ENCODE measurements at places on chromosomes 2 and 18. TPM values are rescaled to one million over a fixed set of nuclear protein-coding genes. Genes with fewer than 3 reads are reported as not detected.

UGT1A5 gene
- not detected for total RNA-seq

DNA sequence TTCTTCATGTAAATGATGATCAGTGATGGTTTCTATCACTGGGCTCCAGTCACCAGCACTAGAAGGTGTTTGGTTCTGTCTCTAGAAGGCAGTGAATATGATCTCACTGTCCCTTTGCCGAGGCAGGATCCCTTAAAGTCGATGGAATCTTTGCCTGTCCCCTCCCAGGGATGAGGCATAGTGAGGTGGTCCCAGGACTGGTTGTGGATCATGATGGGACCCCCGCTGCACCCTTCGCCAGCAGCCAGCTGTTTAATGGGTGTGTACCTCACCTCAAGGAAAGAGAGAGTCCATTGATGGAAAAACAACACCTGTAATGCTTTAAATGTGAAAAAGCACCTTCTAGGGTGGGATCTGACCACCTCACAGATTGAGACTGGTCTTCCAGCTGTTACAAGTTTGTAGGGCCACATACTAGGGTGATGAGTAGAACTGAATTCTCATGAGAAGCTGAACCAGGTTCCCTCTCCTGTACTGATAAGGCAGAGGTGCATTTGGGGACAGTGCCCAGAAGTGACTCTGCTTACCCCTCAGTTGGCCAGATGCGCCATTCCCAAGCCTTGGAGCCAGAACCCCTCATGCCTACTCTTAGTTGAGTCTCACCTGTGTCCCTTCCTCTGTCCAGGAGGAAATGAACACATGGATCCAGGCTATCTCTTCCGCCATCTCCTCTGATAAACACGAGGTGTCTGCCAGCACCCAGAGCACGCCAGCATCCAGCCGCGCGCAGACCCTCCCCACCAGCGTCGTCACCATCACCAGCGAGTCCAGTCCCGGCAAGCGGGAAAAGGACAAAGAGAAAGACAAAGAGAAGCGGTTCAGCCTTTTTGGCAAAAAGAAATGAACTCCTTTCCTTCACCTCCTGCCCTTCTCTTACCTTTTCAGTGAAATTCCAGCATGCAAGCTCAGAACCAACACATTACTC, 55.5 kb upstream of the EML6 start:
- no peak for DNase-seq

GRCh38 chr2:191321861-191322662, 76.9 kb downstream of the MYO1B start:
- DNase-seq = peak; percentile 32

DNA sequence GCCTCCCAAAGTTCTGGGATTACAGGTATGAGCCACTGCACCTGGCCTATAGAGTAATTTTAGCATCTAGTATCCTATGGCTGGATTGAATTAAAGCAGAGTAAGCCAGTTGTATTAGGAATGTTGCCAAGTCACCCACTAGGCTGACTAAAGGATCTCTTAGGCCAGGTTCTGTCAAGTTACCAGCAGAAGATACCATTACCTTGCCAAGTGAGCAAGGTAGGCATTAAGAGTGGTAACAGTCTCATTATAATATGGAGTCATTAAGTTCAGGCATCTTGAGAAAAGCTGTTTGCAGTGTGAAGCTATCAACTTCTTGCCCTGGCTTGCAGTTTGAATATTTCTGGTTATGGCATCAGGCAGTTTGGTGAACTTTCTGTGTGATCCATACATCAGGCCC, 37.0 kb upstream of the MTCL1 start:
- no peak for DNase-seq
